Cerebellar cortex (tissue), 1 donor: ENCODE measurements at places on chromosomes 5 and 9.

- no peak for DNase-seq
Observed at GRCh38 chr9:3687145-3687544, 161.3 kb upstream of the RFX3 start.

- DNase-seq, result peak; percentile 43
Observed at GRCh38 chr9:136978073-136978864, 965 bp downstream of the PTGDS start.

DNA sequence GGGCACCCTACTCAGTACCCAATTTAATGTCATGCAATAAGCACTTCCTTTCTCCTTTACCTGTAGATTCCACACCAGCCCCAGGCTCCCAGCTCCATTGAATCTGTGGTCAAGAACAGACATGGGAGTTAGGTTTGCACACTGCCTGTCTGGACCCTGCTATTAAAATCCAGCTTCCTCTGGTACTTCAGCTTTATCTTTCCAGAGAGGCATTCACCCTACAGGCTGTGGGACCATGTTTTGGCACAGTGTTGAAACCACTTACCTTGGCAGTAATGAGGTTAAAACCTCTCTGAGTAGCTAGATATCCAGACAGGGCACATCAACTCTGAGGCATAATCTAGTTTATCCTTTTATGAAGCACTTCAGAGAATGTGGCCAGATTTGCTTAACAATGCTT lies 191.5 kb upstream of the PCSK5 start:
- DNase-seq, result no peak

DNA sequence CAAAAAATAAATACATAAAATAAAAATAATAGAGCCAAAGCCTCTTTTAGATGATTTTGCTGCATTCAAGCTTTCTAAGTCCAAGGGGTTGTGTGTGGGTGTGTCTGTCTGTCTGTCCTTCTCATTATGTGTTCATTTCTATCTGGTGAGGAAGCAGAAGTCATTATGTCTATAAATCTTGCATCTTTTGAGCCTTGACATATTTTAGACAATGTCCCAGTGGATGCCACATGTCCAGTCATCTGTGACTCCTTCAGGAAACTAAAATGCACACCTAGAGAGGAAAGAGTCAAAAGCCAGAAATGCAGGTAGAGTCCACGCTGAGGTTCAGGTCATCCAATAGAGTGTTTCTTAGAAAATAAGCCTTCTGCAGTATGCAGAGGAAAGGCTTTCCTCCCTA lies 80.9 kb downstream of the GALNT10 start:
- DNase-seq, result no peak

GRCh38 chr5:127428748-127429147 lies 88.7 kb upstream of the PRRC1 start:
- DNase-seq, result no peak

DNA sequence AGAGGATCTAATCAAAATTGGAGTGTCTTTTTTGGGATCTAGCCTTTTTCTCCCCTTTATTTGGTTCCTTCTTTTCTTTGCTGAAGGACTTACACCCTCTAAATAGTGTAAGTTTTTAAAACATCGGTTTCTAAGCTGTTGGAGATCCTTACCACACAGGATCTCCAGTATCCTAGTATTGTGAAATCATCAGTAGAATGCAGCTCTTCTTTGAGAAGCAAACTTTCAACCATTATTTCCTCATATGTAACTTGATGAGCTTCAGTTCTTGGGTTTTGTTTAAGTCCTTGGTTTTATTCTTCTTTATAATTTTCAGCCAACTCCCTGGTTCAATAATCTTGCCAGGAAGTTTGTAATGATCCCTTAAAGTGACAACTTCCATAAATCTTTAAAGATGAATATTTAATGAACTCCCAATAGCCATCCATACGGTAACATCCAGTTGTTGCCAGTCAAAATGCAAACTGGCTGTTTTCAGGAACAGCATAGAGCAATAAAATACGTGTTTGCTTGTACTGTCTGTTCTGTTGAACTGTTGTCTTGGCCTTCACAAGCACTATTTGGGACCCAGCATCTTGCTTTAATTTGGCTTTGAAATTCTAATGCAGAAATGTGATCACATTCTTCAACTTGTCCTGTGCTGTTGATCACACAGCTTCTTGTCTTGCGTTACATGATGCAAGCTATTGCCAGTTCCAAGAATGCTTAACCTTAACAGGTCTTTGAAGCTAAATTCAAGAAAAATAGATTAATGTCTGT lies 34.8 kb upstream of the TTC23L start:
- no peak for DNase-seq

- DNase-seq, result no peak
Observed at GRCh38 chr5:375921-376798, 54.6 kb downstream of the AHRR start.

GRCh38 chr9:87040410-87041009 lies 93.2 kb upstream of the GAS1 start:
- no peak for DNase-seq
